ENCODE measurements at places on chromosomes 3 and 15.
A peak's percentile ranks its signal among the peaks of the same experiment; 100 is the strongest.

DNA sequence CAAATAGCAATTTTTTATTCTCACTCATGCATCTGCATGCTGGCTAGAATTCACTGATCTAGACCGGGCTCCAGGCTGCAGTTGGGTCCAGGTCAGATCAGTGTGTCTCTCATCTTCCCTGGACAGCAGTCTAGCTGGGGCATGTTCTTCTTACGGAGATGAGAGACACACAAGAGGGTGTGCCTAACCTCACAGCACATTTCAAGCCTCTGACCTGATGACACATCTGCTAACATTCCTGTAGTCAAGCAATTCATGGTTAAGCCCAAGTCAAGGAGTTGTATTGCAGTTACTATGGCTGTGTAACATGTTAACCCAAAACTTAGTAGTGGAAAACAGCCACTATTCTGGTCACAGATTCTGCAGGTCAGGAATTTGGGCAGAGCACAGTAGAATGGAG lies 13.1 kb downstream of the BSN start:
- DNase-seq = no peak

- peak; percentile 61 for DNase-seq
Observed at GRCh38 chr15:78004919-78005634, 72.4 kb downstream of the TBC1D2B start.

DNA sequence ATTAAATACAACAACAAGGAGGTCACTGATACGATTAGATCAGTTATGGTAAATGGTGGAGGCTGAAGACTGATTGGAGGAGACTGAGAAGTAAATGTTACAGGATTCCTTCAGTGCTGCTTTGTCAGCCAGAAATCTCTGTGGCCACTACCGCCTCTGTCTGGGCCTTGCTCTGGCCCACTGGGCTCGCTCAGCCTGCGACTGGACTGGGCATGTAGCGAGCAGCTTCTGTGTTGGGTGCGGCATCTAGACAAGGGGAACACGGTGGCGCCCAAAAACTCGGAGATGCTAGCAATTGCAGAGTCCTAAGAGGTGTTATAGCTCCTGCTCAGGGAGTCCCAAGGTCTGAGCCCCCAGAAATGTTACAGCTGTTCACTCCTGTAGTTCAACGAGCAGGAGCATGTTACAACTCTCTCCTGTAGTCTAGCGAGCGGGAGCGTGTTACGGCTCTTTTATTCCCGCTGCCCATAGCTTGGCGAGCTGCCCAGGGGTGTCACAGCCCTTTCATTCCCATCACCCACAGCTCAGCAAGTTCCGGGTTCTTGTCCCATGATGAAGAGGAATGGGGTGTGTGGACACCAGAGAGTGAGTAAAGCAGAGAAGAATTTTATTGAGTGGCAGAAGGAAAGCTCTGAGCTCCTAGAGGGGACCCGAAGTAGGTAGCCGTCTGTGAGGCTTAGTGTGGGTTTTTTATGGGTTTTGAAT lies 24.7 kb downstream of the SLC15A2 start:
- no peak for DNase-seq

DNA sequence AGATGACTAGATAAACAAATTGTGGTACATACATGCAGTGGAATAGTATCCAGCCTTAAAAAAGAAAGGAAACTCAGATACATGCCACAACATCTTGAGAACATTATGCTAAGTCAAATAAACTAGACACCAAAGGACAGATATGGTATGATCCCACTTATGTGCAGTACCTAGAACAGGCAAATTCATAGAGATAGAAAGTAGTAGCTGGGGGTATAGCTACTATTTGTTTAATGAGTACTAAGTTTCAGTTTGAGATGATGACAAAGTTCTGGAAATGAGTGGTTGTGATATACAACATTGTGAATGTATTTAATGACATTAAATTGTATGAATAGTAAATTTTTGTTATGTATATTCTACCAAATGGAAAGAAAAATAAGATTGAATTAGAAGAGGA lies 477.2 kb upstream of the CFAP20DC start:
- DNase-seq = no peak

DNA sequence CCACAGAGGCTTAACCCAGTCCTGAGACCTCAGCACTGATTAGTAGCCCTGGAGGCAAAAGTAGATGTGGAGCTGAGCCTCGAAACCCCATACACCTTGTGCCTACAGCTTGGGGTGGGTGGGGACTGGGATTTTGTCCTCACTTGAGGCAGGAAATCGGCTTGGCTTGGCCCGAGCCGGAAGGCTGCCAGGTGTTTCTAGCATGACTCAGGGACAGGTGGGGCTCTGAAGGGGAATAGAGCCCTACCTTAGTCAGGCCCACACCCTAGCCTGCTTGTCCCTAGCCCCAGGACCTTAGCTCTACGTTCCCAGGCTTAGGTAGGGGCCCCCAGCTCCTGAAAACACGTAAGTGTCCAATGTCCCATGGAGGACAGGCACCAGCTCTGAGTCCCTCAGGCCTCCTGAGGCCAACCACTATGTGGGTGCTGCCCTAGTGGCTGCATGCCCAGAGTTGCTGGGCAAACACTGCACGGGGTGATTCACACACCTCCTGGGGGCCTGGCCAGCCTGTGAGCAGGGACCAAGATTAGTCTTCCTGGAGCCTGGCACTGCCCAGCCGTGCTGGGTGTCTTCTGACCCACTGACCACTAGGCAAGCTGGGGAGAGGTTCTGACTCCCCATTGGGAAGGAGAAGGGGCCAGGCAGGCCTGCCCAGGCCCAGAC lies 3.1 kb downstream of the MST1R start:
- DNase-seq = no peak

DNA sequence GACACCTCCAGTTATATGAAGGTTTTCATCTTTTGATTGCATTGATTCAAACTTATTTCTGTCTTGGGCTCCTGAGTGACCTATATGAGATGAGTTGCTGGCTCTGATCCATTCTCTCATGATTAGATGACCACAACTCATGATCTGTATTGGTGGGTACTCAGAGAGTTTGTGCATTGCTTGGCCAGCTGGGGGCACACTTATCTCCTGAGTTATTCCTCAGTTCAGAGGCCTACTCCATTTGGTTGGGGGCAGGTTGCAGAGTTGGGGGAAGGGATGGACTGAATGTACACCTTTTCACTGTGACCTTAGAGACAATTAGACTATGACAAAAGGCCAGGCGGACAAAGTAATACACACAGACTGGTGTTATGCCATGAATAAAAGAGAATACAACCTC lies 166.2 kb upstream of the SEMA6D start:
- DNase-seq = no peak

DNA sequence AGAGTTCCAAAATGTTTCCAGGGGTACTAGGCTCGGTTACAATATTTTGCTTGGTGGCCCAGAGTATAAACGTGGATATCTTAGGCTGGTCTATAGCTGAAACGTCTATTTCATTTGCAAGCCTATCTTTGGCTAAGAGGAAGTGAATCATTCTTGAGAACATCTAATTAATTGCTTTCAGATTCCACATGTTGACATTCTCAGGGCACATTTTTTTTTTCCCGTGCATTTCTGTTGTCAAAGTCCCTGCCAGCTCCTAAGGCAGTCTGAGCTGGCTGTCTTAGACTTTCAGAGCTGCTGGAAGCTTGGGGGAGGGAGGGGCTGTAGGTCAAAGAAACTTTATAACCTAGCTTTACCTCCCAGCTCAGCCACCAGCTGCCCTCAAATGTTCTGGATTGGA lies 23.2 kb upstream of the LAMP3 start:
- no peak for DNase-seq

DNA sequence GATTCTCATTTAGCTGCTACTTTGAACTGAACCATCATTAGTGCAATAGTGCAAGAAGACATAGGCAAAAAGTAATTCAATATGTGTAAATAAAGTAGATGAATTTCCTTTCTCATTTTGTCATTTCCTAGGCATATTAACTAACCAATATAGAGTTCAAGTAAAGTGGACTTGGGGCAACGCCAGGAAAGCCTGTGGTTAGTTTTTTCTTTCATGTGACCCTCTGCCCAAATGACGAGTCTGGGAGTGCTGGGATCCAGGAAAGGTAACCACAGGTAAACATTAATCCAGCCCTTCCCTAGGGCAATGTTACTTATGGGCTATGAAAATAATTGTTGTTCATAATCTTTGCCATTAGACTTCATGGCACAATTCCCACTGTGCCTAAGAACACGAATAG lies 181.0 kb downstream of the VPS13C start:
- no peak for DNase-seq

DNA sequence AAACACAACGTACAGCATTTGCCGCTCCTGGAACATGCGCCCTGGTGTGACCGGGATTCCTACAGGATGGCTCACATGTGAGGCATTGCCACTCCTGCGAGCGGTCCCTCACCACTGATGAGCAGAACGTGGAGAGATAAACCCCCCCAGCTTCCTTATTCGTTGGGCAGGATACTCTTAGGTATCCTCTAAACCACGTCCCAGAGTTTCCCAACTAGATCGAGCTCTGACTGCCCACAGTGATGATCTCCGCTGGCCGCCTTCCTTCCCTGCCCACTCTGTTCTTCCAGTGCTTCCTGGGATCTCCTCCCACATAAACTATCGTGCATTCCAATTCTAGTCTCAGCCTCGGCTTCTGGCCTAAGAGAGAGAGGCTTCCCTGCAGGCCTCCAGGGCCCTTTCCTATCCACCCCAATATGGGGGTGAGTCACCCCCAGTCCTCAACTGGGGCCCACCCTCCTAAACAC lies 91.8 kb downstream of the TOP2B start:
- DNase-seq = peak; percentile 26

DNA sequence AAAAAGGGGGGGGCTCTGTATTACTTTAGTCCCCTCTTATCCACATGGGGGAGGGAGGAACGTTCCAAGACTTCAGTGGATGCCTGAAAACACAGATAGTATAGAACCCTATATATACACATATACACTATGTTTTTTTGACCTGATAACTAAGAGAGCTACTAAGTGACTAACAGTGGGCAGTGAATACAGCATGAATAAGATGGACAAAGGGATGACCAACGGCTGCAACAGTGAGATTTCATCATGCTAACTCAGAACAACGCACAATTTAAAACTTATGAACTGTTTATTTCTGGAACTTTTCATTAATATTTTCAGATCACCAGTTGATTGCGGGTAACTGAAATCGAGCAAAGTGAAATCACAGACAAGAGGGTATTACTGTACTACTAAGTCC lies 7.3 kb downstream of the DCUN1D1 start:
- no peak for DNase-seq

GRCh38 chr15:75729326-75730069 lies 16.9 kb upstream of the CSPG4 start:
- no peak for DNase-seq

- DNase-seq = no peak
Observed at GRCh38 chr3:181567311-181568075, 144.2 kb upstream of the SOX2 start.

- no peak for DNase-seq
Observed at GRCh38 chr3:186496016-186496415, 48.2 kb downstream of the CRYGS start.

- DNase-seq = no peak
Observed at GRCh38 chr3:69651765-69652164, 87.5 kb upstream of the MITF start.

DNA sequence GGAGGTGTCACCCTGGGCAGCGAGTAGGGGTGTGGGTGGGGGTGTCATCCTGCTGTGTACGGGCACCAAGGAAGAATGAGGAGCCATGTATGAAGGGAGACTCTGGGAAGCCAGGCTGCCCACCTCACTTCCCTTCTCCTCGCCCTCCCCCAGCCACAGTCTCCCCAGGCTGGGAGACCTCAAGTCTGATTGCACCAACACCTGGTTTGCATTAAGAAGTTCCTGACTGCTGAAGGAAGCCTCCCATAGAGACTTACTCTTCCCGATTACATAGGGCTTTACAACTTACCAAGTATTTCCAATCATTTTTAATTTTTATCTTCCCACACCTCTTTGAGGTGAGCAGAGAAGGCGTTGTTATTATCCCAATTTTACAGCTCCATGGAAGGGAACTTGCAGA lies 29.5 kb upstream of the SMAD3 start:
- no peak for DNase-seq

DNA sequence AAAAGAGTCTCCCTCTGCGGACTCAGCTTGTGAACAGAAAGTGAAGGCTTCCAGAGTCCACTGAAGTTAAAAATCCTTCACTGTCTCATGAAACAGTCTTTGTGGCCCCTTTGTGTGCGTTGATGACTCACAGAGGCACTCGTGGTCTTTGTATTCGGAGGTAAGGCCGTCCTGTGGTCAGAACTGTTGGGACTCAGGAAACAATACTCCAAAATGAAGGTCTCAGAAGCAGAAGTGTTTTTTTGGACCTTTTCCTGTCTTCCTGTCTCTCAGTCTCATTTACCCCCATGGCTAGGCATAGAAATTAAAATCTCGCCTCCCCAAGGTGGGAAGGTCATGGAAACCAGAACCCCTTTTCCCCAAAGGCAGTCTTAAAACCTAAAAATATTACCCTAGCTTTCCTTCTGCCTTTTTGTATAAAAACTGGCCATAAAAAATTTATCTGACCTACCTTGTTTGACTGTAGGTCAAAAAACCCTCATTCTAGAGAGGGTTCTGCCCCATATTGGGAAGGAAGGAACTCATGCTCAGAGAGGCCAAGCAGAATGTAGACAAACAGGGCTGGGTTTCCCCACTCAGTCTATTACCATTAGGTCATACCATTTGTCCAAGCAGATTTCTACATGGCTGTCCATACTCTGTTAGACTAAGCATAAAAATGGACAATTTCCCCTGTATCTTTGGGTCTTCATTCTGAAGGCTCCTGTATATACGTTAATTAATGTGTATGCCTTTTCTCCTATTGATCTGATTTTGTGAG lies 19.1 kb upstream of the EPB42 start:
- DNase-seq = no peak

All from brain pericyte (primary cell).